ENCODE measurements at places on chromosomes 1 and 21.

DNA sequence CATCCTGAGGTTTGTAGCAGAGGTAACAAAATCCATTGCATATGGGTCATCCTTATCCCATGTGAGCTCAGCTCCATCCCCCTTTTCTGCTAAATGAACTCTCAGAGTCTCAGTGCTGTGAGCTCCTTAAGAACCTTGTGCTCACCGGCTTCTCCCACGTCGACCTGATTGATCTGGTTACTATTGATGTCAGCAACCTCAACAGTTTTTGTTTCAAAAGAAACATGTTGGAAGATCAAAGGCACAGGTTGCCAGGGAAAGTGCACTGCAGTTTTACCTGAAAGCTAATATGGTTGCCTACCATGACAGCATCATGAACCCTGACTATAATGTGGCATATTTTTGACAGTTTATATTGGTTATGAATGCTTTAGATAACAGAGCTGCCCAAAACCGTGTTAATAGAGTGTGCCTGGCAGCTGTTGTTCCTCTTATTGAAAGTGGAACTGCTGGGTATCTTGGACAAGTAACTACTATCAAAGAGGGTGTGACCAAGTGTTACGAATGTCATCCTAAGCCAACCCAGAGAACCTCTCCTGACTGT lies 131.4 kb downstream of the HS2ST1 start:
- peak; percentile 23 for DNase-seq

- DNase-seq: no peak
Measured at GRCh38 chr1:209431813-209432442, 151.6 kb upstream of the CAMK1G start.

DNA sequence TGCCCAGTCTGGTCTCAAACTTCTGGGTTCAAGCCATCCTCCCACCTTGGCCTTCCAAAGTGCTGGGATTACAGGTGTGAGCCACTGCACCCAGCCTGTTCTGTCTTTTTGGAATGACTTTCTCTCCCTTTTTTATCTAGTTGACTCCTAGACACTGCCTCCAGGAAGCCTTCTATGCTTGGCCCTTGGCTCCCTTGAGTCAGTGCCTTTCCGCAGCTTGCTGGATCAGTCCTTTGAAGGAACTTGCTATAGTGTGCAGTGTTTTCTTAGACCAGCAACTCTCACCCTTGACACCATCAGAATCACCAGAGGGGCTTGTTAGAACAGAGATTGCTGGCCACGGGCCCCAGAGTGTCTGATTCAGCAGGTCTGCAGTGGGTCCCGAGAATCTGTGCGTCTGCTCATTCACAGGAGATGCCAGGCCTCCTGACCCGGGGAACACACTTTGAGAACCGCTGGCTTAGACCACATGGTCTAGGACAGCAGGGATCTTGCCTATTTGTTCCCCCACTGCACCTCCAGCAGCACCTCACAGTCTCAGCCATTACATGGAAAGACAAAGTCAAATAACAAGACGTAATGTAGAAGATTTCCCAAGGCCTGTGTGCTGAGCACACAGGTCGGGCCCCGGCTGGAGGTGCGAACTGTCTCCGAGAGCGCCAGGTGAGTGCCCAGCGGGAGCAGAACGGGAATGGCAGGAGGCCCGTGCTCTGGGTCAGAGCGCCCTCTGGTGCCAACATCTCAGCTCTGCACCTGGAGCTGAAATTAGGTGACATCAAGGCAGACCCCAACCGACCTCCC lies 27.4 kb upstream of the CTPS1 start:
- peak; percentile 48 for DNase-seq

GRCh38 chr1:17550729-17551584 lies 11.5 kb downstream of the ARHGEF10L start:
- no peak for DNase-seq

- DNase-seq: no peak
Measured at GRCh38 chr1:17004466-17005364, 7.0 kb downstream of the ATP13A2 start.

DNA sequence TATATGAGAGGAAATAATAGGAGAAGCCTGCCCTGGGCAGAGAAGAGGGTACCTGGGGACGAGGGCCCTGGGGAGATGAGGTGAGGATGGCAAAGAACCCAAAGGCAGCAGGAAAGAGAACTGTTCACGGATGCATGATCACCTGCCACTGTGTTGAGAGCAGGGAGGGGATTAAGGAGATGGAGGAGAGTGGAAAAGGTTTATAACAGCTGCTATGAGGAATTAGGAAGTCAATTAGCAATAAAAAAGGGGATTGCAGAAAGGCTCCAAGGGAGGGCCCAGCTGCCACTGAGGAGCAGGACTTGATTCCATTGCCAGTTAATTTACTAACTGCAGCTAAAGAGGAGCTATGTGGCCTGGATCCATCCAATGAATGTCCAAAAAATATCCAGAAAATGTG lies 61.1 kb downstream of the GFI1 start:
- DNase-seq: no peak

- no peak for DNase-seq
Measured at GRCh38 chr1:205012391-205013140, 30.4 kb upstream of the CNTN2 start.

GRCh38 chr1:225146478-225146877 lies 217.0 kb downstream of the DNAH14 start:
- DNase-seq: no peak

DNA sequence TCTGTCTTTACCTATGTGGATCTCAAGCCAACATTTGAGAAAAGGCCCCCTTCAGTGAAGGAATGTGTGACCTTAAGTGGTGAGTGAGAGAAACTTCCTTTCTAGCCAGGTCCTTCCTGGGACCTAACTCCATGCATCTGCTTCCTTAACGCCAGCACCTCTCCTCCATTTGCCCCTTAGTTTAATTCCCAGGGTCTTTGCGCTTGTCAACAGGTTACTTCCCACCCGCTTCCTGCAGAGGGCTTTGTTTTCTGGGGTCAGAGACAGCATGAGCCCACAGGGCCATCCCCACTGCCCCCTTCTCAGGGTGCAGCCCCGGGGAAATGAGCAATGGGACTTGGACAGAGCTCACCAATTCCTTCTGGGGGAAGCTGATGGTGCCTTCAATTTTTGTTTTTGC lies 54.8 kb downstream of the EVA1C start:
- DNase-seq: no peak

GRCh38 chr1:158095737-158096335 lies 84.9 kb upstream of the CD1D start:
- DNase-seq: no peak

DNA sequence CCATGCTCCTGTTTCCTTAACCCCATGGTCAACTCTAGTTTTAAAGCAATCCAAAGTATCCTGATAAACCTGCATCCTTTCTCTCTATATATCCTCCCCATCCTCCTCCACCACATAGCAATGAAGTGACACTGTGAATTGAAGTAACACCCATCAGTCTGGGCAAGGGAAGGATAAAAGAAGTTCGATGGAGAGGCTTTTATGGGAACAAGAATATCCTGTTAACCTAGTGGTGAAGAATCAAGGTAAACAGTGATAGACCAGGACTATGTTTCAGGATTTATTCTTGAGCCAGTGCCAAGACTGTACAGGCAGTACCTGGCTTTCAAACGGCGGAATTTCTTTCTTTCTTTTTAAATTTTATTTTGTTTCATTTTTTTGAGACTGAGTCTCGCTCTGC lies 17.6 kb downstream of the RABIF start:
- no peak for DNase-seq
